RPMI8226 (cell line): ENCODE measurements at places on chromosomes 12 and 14.

DNA sequence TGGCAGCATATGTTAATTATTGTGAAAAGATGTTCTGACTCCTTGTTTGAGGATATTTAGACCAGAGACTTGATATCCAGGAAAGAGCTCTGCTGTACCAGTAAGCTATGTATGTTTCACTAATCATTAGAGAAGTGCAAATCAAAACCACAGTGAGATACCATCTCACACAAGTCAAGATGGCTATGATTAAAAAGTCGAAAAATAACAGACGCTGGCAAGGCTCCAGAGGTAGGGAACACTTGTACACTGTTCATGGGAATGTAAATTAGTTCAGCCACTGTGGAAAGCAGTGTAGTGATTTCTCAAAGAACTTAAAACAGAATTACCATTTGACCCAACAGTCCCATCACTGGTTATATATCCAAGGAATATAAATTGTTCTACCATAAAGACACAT lies 171.6 kb downstream of the DPY19L2 start:
- no peak for DNase-seq

DNA sequence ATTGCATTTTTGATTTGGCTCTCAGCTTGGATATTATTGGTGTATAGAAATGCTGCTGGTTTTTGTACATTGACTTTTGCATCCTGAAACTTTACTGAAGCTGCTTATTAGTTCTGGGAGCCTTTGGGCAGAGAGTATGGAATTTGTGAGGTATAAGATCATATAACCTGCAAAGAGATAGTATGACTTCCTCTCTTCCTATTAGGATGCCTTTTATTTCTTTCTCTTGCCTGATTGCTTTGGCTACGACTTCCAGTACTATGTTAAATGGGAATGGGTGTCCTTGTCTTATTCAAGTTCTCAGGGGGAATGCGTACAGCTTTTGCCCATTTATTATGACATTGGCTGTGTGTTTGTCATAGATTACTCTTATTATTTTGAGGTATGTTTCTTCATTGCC lies 23.5 kb downstream of the SCFD1 start:
- no peak for DNase-seq

- no peak for DNase-seq
These were observed 79.6 kb downstream of the EPS8 start for GRCh38 chr12:15709551-15709950.

GRCh38 chr14:81371802-81372201 lies 28.3 kb downstream of the STON2 start:
- no peak for DNase-seq

DNA sequence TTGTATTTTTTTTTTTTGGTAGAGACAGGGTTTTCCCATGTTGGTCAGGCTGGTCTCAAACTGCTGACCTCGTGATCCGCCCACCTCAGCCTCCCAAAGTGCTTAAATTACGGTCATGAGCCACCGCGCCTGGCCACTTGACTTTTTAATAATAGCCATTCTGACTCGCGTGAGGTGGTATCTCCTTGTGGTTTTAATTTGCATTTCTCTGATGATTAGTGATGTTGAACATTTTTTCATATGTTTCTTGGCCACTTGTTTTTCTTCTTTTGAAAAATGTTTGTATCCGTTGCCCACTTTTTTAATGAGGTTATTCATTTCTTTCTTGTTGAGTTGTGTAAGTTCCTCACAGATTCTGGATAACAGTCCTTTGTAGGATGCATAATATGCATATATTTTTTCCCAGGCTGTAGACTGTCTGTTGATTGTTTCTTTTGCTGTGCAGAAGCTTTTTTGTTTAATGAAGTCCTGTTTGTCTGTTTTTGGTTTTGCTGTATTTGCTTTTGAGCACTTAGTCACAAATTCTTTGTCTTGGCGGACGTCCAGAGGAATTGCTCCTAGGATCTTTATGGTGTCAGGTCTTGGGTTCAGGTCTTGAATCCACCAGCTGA lies 10.3 kb upstream of the PGAM5 start:
- DNase-seq, result no peak

GRCh38 chr12:120886199-120887018 lies 17.7 kb downstream of the SPPL3 start:
- no peak for DNase-seq

DNA sequence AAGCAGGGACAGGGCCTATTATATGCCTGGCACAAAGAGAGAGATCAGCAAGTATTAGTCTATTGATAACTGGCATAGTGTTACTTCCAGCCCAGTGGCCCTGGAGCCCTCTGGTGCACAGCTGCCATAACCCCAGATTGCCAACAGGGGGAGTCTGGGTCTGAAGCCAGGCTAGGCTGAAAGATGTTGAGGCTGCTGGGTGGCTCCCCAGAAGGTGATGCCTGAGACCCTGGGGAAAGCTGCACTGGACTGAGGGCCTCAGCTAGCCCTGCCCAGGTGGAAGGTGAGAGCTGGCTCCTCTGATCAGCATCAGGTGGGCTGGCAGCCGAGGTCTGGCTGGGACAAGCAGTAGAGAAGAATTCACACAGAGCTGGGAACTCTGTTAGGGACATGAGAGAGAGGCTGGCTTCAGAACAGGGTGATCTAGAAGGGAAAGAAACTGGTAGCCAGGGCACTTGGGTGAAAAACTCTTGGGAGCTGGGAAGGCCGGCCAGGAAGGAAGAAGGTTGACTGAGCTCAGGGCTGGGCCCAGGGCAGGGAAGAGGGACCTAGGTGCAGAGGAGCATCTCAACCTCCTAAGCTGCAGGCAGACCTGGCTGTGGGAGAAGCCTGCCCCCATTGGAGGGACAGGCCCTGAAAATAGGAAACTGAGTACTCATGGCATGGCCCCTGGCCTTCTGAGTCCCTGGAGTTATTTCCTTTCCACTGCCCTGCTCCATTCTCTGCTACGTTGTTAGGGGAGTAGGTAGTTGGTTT lies 3.9 kb downstream of the GZMH start:
- DNase-seq, result peak; percentile 37

GRCh38 chr12:122513660-122514059 lies 12.9 kb upstream of the ZCCHC8 start:
- DNase-seq, result no peak

- DNase-seq, result no peak
These were observed 58.1 kb upstream of the KITLG start for GRCh38 chr12:88638388-88638787.

DNA sequence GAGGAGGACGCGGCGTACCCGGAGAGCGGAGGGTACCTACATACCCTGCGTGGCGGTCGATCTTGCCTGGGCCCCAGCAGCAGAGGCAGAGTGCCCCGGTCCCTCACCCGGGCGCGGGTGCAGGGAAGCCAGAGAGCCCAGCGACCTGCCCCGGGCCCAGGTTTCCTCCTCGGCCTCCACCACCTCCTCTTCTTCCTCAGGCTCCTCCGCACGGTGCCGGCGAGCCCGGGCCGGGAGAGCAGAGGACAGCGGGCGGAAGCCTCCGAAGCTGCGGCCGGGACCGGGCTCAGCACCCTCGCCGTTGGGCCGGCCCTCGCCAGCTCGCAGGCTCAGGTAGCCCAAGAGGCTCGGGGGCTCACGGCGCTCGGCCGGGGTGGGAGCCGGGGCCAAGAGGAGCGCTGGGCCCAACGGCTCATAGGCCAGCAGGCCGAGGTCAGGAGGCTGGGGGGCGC lies 6.6 kb downstream of the ZNF219 start:
- DNase-seq, result no peak

GRCh38 chr12:116538076-116538591 lies 21.0 kb upstream of the MAP1LC3B2 start:
- DNase-seq, result peak; percentile 30

- DNase-seq, result no peak
These were observed 477.5 kb upstream of the GARIN6 start for GRCh38 chr12:99170037-99170436.
